Stimulated activated CD8-positive, alpha-beta memory T cell treated with anti-CD3 and anti-CD28 coated beads, Interleukin-4, amount 100 ng/mL, for 1 hour (primary cell): ENCODE measurements at places on chromosomes 1 and 21.

GRCh38 chr1:169048043-169048442 lies 58.4 kb upstream of the ATP1B1 start:
- DNase-seq: no peak

DNA sequence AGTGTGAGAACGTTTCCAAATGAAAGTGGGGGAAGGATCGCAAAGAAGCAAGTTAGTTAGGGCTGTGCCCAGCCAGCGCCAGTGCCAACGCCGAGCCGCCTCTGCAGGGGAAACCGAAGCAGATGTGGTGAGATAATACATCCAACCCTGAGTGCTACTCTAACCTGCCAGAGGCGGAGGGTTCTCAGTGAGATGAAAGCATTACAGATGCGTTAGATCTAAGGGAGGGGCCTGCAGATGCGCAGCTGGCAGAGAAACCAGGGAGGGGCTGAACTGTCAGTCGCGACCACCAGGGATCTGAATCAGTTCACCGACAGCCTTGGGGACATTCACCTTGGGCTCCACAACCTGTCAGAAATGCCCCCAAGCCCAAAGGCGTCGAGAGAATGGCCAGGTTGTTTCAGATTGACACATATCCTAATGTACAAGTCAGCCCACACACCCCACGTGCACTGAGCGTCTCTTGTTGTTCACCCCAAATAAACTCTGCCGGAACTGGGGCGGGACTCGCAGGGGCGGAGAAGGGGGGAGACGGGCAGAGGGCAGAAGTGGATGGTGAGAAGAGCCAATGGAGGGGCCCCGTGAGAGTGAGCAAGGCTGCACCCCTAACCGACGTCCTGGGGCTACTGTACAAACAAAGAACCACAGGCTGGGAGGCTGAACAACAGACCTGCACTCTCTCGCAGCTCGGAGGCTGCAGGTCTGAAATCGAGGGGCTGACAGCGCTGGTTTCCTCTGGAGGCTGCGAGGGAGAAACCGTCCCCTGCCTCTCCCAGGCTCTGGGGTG lies 8.7 kb upstream of the UMODL1 start:
- peak; percentile 47 for DNase-seq

DNA sequence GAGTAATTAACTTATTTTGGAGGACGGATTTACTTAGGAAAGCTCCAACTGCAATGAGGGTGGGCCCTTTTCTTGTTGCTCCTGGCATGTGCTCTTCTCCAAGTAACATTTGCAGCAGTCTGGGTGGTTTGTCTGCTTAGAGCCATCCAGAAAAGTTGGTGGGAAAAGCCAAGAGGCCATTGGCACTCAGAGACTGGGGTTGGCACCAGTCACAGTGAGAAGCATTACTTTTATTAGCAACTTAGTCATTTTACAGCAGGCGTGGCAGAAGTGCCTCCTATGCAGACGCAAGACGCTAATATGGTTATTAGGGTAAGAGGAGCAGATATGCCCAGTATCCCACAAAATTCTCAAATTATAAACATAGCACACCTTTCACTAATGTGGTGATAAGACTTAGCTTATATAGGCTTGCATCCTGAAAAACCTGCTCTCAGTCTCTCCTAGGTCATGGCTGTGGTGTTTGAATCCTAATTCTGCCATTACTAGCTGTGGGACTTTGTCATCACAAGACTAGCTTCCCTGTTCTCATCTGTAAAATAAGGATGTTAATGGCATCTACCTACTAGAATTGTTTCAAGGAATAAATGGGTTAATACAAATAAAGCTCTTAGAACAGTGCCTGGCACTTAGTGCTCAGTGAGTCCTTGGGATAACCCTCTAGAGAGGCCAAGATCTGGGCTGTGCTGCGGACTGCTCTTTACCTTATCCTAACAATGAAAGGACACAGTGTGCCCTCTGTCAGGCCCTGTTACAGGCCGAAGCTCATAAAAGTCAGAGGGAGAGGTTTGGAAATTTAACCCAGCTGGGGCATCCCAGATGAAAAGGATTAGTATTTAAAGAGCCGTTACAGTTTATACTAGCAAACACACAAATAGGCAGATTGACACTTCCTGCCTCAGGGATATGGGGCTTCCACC lies 154.6 kb downstream of the ROR1 start:
- DNase-seq: no peak

DNA sequence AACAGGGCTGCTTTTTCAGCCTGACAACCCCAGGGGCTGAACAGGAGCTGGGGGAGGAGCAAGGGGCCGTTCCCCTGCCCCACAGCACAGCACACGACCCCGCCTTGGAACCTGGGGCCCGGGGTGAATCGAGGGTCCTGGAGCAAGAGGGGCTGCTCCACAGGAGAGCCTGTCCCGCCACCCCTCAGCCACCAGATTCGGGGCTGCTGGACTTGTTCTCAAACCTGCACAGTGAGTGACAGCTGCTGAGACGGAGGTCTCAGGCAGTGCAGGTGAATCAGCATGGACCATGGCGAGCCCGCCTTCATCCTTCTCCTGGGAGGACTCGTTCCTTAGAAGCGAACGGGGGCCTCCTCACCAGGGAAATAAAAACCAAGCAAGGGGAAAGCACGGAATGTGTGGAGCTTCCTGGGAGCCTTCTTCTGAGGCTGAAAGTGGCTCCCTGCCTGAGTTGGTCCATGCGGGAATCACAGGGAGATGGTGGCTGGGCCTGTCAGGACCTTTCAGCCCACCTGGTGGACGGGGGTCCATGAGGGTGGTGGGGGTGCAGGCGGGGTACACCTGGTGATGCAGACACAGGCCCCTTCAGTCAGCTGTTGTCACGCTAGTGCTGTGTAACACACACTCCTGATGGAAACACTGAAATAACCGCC lies 125.4 kb downstream of the SIK1 start:
- no peak for DNase-seq

DNA sequence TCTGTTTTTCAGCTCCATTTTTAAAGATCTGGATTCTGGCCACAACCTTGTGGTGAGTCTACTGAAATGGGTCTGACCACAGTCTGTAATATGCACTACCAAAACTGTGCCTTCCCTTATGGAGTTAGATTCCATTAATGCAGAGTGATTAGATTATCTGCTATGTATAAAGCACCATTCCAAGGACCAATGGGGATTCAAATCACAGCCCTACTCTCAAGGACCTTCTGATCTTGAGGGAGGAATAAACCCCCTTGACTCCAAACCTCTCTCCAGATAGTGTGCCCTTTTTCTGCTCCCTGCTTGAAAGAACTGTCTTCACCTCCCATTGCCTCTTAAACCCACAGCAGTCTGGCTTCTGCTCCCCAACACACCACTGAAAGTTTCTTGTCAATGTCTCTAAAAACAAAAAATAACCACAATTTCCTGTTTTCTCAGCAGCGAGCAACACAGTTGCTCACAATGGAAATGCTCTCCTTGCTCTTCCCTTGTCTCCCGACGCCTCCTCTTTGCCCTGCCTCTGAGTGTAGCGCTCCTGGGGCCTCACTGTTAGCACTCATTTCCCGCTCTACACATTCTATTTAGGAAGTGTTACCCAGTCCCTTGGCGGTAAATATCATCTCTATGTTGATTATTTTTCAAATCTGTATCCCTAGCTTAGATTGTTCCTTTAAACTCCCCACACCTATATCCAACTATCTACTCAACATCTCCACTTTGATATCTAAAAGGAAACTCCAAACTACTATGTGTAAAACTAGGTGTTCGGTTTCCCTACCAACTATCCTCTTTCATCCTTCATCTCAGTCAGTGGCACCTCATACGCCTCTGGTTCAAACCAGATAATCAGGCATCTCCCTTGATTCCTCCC lies 13.6 kb downstream of the PCNX2 start:
- DNase-seq: no peak

DNA sequence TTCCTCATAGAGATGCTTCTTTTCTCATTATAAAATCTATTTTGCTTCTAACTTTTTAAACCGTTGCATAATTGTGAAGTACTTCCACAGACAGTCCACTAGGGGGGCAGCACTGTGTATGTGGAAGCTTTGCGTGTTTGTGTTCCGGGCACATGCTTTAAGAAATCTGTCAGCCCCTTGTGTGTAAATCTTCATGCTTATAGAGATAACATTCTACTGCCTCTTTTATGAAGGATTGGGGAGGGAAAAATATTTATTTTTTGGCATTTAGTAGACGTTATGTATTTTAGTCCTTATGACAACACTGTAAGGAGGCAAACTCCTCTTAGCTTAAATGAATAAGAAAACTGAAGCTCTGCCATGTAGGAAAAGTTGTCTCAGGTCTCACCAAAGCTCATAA lies 157.3 kb upstream of the PTGFR start:
- DNase-seq: no peak

GRCh38 chr21:33825915-33826314 lies 89.7 kb downstream of the ATP5PO start:
- no peak for DNase-seq

GRCh38 chr1:4612991-4613390 lies 41.4 kb upstream of the AJAP1 start:
- no peak for DNase-seq

DNA sequence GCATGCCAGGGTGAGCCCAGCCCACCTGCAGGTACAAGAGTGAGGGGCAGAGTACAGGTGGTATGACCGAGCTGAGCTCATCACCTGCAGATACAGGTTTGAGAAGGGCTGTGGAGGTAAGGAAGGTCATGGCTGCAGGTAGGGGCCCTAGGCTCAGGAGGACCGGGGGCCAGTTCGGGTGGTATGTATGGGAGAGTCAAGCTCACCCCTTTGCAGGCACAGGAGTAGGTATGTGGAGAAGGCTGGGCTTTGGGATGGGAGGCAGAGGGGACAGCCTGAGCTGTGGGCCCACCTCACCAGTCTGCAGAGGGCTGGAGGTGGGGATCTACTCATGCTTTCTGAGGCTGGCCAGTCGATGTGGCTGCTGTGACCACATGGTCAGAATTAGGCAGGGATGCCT lies 17.2 kb downstream of the PODN start:
- DNase-seq: no peak

DNA sequence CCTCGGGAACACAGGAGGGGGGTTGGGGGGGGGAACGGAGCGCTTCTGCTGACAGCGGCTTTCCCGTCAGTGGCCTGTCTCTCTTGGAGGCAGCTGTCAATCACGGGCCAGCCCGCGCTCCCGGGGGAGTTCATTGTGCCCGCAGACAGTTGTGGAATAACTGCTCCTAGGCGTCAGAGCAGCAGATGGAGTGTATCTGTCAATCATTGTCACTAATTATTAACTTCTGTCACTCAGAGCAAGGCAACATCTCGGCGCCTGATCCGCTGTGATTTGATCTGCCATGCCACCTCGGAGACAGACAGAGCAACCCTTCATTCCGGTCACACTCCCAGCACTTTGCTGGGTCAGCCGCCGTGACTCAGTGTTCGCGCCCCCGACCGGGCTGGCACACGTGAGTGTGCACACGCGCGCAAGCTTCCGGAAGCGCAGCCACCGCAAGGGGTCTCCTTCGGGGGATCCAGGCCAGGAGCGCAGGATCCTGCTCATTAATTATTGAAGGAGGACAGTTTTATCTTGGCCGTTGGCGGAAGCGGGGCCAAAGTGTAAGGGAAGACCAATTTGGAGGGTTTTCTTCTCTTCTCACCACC lies 75.8 kb downstream of the RRAGC start:
- no peak for DNase-seq

DNA sequence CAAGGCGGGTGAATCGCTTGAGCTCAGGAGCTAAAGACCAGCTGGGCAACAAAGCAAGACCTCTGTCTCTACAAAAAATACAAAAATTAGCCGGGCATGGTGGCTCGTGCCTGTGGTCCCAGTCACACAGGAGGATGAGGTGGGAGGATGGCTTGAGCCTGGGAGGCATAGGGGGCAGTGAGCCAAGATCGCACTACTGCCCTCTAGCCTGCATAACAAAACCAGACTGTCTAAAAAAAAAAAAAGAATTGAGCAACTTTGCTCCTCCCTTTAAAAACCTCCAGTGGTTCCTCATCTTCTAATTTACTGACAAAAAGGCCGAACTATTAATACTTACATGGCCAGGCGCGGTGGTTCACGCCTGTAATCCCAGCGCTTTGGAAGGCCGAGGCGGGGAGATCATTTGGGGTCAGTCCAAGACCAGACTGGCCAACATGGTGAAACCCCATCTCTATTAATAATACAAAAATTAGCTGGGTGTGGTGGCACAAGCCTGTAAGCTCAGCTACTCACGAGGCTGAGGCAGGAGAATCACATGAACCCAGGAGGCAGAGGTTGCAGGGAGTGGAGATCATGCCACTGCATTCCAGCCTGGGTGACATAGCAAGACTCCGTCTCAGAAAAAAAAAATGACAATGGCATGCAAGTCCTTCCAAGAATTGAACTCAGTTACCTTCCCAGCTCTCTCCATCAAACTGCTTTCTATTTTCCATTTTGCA lies 4.4 kb downstream of the ACBD3 start:
- DNase-seq: no peak

DNA sequence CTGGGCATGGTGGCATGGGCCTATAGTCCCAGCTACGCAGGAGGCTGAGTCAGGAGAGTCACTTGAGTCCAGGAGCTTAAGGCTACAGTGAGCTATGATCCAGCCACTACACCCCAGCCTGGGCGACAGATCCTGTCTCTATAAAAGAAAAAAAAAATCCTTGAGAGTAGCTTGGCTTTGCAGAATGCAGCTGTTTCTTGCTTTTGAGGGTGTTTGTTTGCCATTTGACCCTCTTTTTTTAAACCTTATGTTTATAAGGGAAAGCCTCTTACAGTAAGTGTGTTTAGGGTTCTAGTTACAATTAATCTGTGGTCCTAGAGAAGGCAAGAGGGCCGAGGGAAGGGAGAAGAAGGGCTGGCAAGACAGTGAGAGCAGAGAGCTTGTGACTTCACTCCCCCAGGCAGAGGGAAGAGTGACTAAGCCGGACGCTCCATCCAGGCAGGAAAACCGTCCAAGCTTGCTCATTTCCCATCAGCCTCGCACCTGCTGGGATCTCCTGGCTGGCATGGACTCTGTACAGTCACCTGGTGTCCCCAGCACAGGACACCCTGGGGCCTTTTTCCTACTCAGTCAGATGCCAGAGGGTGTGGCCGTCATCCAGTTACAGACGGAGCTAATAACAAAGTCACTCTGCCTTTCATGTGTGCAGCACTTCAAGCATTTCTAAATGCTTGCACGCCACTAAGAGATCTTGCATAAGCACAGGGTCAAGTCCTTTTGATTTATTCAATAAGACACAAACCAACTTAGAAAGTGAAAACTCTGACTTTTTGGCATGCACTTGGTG lies 55.5 kb upstream of the PSEN2 start:
- DNase-seq: no peak

DNA sequence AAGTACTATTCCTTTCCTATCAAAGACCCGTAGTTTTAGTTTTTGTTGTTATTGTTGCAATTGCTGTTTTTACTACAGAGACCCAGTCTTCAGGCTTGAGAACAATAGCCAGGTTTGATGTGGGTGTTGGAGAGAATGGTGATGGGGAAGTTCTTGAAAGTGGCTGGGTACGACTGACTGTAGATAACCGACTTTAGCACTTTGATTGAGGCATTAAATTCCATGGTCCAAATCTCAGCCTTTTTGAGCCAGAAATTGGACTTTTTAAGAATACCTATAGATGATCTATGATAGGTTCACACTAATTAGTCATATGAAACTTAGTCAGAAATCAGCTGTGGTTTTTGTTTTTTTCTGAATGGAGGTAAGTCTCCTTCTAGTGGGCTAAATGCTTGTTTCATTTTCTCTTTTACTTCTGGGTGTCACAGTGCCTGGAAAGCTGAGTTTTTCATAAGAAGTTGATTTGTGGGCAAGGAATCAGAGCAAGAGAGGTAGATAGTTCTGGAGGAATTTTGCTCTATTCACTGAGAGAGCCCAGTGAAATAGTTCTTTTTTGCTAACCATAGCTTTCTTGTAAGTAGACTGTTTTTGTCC lies 2.8 kb downstream of the PPIH start:
- DNase-seq: no peak
